CD4-positive, alpha-beta memory T cell (primary cell): ENCODE measurements at places on chromosomes 16 and 17. TPM values are rescaled to one million over a fixed set of nuclear protein-coding genes. Genes with fewer than 3 reads are reported as not detected.
A peak's percentile ranks its signal among the peaks of the same experiment; 100 is the strongest.

MYH1 gene
- not detected for total RNA-seq

DNA sequence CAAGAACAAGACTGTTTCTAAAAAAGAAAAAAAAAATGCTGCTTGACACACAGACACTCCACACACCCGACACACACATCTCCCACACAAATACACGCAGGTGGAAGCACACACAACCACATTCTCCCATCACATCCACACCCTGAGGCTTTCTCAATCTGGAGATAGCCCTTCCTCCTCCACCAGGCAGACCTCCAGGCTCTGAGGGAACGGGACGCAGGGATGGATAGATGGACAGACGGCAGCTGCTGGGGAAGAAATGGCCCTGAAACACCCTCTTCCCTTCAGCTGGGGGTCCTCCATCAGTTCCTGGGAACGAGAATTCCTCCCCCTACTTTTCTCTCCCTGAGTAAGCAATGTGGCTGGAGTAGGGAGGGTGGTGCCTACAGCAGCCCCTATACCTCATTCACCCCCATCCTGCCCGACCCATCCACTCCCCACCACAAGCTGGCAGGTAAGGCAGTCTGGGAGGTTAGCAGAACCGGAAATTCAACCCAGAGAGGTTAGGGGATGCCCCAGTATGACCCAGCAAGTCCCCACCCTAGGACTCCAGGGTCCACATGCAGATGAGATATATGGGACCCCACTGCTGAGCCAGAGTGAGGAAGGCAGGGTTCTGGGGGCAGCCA lies 4.1 kb upstream of the LITAFD start:
- DNase-seq = no peak

DNA sequence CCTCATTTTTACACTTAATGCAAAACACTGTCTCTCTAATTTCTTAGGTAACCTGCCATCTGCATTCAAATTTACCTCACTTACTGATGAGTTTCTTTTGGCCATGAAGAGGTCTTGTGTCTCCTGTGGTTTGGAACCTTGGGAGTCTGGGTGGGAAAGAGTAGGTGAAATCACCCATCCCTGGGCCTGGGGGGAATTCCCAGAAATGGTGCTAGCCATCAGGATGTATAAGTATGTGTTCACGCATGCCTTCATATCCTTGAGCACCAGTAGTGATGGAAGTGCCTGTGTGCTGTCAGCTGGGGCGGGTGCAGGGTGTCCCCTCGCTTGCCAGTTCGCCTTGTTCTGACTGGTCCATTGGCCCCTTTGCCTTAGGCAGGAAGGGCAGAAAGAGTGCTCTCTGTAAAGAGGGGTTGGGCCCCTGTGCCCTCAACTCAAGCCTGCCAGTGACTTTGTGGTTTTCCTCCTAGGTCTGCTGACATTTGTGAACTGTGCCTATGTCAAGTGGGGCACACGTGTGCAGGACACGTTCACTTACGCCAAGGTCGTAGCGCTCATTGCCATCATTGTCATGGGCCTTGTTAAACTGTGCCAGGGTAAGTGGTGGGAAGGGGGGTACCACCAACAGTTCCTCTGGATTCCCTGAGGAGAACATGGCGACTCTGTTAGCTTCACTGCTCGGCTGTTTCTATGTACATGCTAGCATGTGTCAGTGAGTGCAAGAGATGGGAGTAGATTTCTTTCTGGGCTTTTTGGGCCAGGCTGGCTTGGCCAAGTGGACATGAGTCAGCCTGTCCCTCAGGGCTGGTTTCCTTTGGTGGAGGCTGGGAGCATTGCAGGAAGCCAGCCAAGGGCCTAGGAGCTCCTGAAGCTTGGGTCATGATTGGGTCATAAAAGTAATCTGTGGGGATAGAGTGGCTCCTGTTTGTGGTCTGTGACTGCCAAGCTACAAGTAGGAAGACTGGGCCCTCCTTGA lies 23.2 kb downstream of the SLC7A6OS start:
- peak; percentile 70 for DNase-seq

GRCh38 chr17:75246404-75246803 lies 15.0 kb downstream of the GGA3 start:
- no peak for DNase-seq

DNA sequence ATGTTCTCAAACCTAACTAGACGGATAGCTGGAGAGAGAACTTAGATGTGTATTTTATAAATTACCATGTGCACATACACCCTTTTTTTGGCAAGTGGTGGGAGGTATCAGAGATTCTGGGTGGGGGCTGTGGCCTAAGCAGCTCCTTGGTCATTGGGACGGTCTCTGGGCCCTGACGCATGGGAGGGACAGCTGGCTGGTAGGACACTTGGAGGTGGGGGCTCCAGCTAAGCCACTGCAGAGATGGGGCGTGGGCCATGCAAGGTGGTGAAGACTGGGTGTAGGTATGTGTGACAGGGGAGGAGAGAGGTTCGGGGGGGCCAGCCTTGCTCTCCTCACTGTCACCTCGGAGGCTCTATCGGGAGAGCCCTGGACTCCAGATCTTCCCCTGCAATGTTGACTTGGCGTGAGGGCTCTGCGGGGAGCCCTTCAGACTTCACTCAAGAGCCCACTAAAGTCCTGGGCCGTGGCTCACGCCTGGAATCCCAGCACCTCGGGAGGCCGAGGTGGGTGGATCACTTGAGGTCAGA lies 17.1 kb downstream of the C1QTNF1 start:
- DNase-seq = no peak
